ENCODE measurements at places on chromosomes 2 and 18. TPM values are rescaled to one million over a fixed set of nuclear protein-coding genes. Genes with fewer than 3 reads are reported as not detected.

DNA sequence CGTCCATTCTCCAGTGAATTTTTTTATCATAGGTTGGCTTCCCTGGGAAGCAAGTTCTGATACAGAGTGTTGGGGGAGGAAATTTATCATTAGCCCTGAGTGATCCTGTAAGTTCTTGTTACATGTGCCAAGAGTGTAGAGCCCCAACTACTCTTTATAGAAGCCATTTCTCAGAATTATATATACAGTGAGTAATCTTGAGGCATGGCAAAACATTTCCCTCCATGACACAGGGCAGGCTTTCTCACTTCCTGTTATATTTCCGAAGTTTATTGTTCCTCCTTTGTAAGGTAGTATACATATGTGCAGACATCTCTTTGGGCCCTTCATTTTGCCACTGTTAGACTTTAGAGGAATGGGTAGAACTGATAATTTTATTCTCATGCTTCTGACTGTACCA is 484.7 kb upstream of the NRXN1 start:
- H3K27me3 ChIP-seq = no peaks in the 10 kb centered on the region
- DNase-seq = no peak
- H3K4me1 ChIP-seq = no peaks in the 10 kb centered on the region
- H3K36me3 ChIP-seq = no peaks in the 10 kb centered on the region

GRCh38 chr2:199452260-199452990 is 5.3 kb downstream of the SATB2 start:
- DNase-seq = no peak
- no peak overlapping the region for H3K4me3 ChIP-seq
- no peaks in the 10 kb centered on the region for H3K36me3 ChIP-seq
- peaks cover 3% of the 10 kb centered on the region for H3K4me1 ChIP-seq
- no peaks in the 10 kb centered on the region for H3K27me3 ChIP-seq

DNA sequence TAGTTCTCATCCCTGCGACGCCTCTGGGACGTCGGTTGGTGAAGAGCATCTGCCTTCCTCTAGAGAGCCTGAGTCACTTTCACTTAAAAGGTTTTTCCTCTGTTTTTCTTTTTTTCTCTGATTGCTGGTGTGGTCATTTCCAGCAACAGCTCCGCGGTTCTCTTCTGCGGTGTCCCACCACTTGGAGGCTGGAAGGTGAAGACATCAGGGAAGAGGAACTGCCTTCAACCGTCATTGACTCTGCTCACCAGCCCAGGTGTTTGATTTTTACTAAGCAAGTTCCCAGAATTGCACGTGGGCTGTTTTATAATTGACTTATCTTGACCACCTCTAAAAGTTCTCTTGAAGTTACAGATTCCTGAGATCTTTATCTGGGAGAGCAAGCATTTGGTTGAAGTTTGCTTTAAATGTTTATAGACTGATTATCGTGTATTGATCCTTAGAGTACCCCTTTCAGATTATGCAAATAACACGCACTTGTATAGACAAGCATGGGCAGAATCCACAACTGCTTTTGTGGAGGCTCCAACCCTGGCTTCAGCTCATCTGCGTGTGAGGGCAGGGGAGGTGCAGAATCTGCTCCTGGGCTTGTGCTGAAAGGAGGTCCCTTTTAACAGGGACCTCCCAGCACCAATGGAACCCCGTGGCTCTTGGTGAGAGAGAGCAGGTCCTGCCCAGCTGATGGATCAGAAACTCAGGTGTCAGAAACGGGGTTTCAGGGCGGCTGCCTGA is 3.5 kb downstream of the CTDP1 start:
- H3K27ac ChIP-seq = no peak overlapping the region
- H3K36me3 ChIP-seq = peaks cover 4% of the 10 kb centered on the region
- H3K4me1 ChIP-seq = peaks cover 8% of the 10 kb centered on the region

Gene RFTN2
- 10.2 TPM for total RNA-seq

Gene DYSF
- not detected for total RNA-seq

GRCh38 chr2:99158599-99158998 is 3.8 kb downstream of the LIPT1 start:
- no peaks in the 10 kb centered on the region for H3K36me3 ChIP-seq
- no peaks in the 10 kb centered on the region for H3K27me3 ChIP-seq
- no peaks in the 10 kb centered on the region for H3K4me1 ChIP-seq

Gene WDR75
- 54.0 TPM for total RNA-seq

DNA sequence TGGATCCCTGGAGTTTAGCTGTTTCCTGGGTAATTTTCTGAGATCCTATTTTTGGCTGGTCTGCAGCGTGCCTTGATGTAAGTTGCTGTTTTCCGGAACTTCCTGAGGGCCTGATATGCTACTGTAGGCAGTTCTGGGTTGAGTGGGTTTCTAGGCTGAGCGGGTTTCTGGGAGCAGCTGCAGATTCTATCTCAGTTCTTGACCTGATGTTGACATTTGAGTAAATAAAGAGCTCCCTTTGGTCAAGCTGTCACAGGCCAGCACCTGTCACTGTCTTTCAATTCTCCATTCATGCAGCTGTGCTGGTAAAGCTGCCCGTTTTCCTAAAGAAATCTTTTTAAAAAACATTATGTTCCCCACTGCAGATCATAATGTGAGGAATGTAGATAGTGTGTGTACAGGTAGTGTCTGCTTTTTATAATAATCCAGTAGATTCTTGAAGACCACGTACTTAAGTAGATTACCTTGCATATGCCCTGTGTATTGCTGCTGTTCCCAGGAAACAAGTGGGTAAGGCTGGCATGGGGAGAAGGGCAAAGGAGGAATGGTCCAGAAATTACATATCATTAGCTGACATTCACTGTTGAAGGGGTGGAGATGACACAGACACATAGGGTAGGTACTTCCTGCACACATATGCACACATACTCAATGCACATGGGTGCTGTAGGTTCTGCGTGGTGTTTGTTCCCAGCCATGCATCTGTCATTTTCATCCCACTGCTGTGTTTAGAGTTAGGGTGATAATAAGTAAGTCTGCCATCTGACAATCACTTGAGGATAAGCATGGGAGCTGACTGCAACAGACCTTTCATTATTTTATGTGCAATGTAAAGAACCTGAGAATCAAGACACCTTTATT is 25.9 kb downstream of the CD28 start:
- no peak overlapping the region for H3K27ac ChIP-seq
- no peaks in the 10 kb centered on the region for H3K36me3 ChIP-seq

DNA sequence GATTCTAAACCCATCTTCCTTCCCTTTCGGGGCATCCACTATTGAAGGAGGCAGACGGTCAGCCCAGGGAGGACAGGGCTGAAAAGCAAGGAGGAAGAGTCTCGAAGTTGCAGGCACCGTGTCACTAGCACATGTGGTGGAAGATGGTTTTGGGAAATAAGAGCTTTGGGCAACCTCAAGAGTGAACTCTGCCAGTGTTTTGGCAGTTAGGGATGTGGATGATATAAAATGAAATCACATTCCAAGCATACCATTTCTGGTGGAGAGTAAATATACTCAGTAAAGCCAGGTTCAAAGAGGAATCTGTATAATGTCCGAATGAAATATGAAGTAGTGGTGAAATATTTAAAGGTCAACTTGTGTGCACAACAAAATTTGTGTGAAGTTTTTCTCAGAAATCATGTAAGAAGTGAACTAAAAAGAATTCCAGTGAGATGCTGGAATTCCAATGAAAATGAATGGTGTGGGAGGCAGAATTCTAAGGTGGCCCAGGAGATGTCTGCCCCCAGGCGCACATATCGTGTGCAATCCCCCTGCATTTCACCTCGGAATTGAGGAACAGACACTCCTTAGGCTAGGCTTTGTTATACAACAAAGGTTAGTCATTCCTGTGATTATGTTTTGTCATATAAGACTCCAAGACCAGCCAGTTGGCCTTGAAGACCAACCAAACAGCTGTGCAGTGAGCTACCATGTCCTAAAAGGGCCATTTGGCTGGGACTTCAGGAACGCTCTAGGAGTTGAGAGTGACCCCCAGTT is 147.1 kb downstream of the SH3BP4 start:
- H3K27me3 ChIP-seq = no peaks in the 10 kb centered on the region
- H3K4me3 ChIP-seq = no peak overlapping the region
- peak; percentile 17 for DNase-seq
- H3K4me1 ChIP-seq = peaks cover 4% of the 10 kb centered on the region

Gene CD207
- not detected for total RNA-seq

DNA sequence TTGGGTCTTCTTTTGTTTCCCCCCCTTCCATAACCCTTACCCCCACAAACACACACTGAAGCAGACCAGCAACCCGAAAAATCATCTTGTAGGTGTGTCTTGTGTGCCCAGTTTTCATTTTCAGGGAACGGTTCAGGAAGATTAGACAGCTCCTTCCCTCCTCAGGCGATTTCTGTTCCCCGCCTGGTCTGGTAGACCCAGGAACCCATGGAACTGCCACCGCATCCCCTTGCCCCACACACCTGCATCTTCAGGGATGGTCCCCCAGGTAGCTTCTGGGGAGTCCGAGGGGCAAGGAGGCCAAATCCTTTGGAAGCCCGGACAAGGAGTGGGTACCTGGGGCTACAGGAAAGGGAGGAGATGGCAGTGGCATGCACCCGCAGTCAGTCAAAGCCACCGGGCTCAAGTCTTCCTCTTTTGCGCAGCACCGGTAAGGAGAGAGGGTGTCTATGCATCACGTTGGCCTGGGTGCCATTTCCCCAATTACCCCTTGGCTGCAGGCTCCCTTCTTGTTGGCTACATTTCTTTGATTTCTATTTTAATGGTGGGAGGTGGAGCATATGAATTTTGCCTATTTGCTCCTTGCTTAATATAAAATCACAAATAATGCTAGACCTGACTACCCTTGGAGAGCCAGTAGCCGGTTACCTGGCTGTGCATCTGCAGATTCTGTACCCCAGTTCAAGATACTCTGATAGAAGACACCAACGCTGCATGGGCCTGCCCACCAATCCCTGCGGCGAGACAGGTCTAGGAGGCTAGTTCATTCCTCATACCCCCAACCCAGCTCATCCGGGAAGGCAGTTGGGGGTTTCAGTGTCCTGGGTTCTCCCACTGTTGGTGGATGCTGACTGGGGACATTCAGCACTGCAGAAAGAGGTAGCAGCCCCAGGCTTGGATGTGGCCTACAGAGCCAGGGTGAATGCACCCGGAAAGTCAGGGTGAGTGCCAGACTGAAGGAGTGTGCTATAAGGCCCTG is 30.0 kb upstream of the ATP6V1B1 start:
- H3K4me3 ChIP-seq = no peak overlapping the region
- no peaks in the 10 kb centered on the region for H3K36me3 ChIP-seq
- H3K4me1 ChIP-seq = peaks cover 5% of the 10 kb centered on the region
- H3K27ac ChIP-seq = no peak overlapping the region
- H3K27me3 ChIP-seq = no peaks in the 10 kb centered on the region
- no peak for DNase-seq

- no peak overlapping the region for H3K27ac ChIP-seq
- no peaks in the 10 kb centered on the region for H3K36me3 ChIP-seq
- no peak for DNase-seq
- H3K27me3 ChIP-seq = no peaks in the 10 kb centered on the region
Observed at GRCh38 chr18:51630706-51631105, 433.2 kb upstream of the MEX3C start.

DNA sequence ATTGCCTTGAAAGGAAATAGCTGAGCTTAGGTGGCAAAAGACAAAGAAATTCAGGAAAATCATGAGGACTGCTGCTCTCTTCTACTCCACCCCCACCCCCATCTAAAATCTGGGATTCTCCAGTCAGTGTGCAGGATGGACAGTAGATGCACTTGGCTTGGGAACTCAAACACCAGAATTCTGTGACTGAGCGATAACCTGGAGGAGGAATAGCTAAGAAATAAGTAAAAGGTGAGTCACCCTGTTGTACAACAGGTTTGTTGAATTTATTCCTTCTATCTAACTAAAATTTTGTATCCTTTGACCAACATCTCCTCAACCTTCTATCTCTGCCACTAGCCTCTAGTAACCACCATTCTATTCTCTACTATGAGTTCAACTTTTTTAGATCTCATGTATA is 1029.9 kb upstream of the ACVR2A start:
- no peak for DNase-seq
- H3K27ac ChIP-seq = no peak overlapping the region
- no peaks in the 10 kb centered on the region for H3K4me1 ChIP-seq
- H3K36me3 ChIP-seq = no peaks in the 10 kb centered on the region

DNA sequence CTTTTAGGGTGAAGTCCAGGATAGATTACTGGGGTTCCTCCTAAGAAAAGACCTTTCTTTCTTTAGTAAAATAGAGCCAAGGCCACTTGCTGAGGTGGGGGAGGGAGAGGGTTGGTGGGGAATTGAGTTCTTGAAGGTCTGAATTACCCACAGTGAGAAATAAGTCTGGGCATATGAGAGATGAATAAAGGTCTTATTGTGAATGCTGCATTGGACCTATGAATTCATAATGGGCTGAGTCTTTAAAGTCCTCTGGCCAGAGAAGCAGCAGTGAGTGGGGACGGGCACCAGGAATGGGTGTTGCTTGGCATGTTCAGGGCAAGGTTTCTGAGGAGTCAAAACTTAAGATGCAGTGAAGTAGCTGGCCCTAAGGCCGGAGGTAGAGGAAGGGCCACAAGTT is 10.5 kb downstream of the MAPRE3 start:
- H3K27ac ChIP-seq = no peak overlapping the region
- H3K4me1 ChIP-seq = peaks cover 2% of the 10 kb centered on the region
- no peak for DNase-seq

- no peak for DNase-seq
- no peaks in the 10 kb centered on the region for H3K27me3 ChIP-seq
- H3K4me3 ChIP-seq = no peak overlapping the region
Observed at GRCh38 chr2:192570788-192571187, 376.1 kb upstream of the TMEFF2 start.

Gene ALPG
- total RNA-seq = not detected

Gene FEV
- not detected for total RNA-seq

Gene POTEJ
- total RNA-seq = not detected

DNA sequence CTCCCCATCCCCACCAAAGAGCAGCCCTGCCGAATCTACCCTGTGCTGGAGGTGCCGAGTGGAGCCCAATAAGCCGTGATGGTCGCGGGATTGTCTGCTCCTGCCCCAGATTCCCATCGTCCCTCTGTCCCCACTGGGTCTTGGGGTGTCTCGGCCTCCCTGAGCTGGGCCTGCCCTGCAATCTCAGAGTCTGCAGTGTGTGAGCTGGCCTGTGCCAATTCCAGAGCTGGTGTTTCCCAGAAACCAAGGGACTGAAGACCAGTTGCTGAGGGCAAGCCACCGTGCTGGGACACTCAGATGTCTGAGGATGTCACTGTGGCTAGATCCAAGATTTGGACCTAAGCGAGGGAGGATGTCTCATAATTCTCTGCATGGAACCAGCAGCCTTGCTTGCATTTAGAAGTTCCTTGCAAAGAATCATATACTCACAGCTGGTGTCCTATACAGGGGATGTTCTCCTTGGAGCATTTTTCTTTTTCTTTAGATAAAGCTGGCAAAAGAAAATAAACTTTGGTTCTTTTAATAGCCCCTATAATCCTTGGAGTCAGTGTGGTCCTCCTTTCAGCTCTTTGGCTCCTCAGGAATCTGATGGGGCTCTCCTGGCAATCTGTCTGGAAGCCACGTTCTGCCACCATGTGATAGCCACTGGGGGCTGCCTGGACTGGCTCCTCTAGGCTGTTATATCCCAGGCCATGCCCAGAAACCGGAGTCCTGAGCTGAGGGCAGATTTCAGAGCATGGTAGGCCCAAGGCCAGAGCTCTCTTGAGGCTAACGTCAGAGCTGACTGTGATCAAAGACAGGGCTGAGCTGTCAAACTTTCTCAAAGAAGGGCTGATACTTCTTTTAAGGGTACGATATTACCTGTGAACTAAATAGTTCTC is 140.1 kb upstream of the HAAO start:
- no peak overlapping the region for H3K4me3 ChIP-seq
- peaks cover 34% of the 10 kb centered on the region for H3K4me1 ChIP-seq
- DNase-seq = no peak
- H3K36me3 ChIP-seq = no peaks in the 10 kb centered on the region
- no peak overlapping the region for H3K27ac ChIP-seq

Gene CIB4
- not detected for total RNA-seq

- no peak overlapping the region for H3K27ac ChIP-seq
- no peaks in the 10 kb centered on the region for H3K36me3 ChIP-seq
- no peaks in the 10 kb centered on the region for H3K27me3 ChIP-seq
- no peak for DNase-seq
Observed at GRCh38 chr18:31566576-31567306, 24.9 kb upstream of the TTR start.
